ENCODE measurements at places on chromosomes 2 and 18. TPM values are rescaled to one million over a fixed set of nuclear protein-coding genes. Genes with fewer than 3 reads are reported as not detected.

GRCh38 chr2:64880193-64880951 lies 108.8 kb upstream of the SLC1A4 start:
- DNase-seq, result no peak

- no peak for DNase-seq
These were observed 68.1 kb downstream of the MYOM1 start for GRCh38 chr18:3151399-3152264.

DNA sequence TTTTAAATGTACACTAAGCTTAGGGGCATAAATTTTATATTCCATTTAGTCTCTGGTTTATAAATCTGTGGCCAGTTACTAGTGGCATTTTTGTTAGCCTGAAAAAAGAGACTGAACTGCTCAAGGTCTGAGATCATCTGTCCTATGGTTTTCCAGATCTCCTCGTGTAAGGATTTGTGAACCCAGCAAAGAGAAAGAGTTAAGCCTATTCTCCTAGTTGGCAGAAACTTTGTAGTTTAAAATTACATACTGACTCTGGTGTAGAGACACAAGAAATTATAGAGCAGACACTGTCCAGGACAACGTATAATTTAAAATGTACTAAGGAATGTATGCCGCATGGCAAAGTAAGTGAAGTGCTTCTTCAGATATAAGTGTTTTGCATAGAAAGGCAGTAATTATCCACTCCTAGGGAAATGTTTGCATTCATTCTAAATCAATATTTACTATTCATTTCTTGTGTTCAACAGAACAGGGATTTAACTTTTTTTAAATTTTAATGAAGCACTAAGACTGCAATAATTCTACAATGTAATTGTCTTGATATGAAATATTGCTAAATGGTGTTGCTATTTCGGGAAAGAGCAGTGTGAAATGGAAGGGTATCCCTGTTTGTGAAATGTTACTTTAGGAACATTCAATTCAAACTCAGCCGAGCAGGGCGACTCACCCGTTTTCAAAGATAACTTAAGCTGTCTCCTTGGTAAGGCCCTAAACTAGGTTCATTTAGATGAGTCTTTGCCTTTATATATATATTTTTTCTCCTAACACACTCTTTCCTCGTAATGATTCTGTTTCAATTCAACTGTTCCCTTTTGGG lies 508.4 kb upstream of the ZEB2 start:
- DNase-seq, result no peak

- no peak for DNase-seq
These were observed 581 bp downstream of the CAPN14 start for GRCh38 chr2:31216734-31217133.

Gene GBX2
- not detected for total RNA-seq

Gene NYAP2
- total RNA-seq, result not detected

Gene FARP2
- 28.3 TPM for total RNA-seq

Gene CHST10
- 10.9 TPM for total RNA-seq

Gene ORC4
- 39.5 TPM for total RNA-seq
